ENCODE measurements at places on chromosomes 2 and 18.

- no peak for DNase-seq
Measured at GRCh38 chr18:10153924-10154752, 240.3 kb downstream of the VAPA start.

DNA sequence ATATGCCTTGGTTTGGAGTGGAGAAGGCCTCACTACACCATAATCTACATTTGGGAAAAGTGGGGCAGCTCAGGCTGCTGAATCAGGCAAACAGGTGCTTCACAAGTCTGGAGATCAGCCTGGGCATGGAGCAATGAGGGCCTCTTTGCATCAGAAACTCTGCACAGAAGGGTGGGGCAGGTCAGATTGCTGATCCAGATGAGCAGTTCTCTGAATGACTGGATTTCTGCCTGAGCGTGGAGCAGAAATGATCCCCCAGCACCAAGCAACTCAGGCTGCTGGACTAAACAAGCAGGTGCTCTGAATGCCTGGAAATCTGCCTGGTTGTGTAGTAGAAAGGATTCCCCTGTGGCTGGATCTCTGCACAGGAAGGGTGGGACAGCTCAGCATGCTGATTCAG is 605.3 kb upstream of the ZNF804A start:
- DNase-seq: peak; percentile 23

DNA sequence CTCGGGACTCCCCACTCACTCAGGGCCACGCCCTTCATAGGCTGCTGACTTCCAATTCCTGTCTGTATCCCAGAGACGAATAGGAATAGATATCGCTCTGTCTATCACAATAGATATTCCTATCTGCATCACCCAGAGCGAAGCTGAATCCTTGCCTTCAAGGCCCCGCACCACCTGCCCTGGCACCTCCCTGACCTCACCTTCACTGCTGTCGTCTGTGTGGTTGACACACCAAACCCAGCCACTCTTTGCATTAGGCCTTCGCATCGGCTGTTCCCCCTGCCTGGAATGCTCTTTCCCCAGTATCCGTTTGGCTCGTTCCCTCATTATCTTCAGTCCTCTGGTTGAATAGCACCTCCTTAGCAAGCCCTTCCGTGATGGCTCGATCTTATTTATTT is 43.5 kb downstream of the ATOH8 start:
- DNase-seq: no peak

DNA sequence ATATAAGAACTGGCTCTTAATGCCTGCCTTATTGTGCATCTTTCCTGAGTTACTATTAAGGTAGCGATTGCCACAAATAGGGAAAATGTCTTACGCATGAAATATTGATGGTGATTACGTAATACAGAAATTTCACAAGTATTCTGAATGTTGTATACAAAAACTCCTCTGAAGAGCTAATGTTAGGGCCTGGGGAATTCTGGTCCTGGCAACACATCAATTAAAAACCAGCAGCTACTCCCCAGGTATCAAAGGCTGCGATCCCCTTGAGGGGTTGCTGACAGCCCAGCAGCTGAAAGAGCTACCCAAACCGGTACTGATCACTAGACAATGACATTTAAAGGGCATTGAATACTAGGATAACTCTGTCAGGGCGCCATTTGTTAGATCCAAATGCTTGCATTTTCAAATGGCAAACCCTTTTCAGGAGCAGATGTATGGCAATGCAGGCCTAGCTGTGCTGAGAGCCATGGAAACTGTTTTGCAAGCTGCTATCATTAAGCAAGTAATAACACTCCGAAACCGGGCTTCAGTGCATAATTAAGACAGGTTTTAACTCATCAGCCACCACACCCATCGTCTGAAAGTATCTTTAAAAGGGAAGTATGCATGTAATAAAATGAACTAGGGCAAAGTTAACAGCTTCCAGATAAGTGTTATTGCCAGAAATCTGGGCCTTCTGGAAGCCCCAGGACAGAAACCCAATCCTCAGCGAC is 78.4 kb downstream of the CLHC1 start:
- no peak for DNase-seq

- DNase-seq: no peak
Measured at GRCh38 chr2:49026706-49027105, 127.6 kb downstream of the FSHR start.

DNA sequence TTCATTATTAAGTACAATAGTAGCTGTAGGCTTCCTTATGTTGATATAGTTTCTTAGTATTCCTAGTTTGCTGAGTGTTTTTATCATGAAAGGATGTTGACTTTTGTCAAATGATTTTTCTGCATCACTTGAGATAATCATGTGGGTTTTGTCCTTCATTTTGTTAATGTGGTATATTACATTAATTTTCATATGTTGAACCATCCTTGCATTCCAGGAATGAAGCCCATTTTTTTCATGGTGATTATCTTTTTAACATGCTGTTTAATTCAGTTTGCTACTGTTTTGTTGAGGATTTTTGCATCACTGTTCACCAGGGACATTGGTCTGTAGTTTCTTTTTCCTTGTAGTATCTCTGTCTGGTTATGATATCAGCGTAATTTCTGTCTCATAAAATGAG is 82.9 kb upstream of the CNGA3 start:
- no peak for DNase-seq

GRCh38 chr2:77001895-77002294 is 520.3 kb downstream of the LRRTM4 start:
- DNase-seq: no peak

GRCh38 chr2:171167352-171167997 is 6.8 kb upstream of the TLK1 start:
- no peak for DNase-seq

DNA sequence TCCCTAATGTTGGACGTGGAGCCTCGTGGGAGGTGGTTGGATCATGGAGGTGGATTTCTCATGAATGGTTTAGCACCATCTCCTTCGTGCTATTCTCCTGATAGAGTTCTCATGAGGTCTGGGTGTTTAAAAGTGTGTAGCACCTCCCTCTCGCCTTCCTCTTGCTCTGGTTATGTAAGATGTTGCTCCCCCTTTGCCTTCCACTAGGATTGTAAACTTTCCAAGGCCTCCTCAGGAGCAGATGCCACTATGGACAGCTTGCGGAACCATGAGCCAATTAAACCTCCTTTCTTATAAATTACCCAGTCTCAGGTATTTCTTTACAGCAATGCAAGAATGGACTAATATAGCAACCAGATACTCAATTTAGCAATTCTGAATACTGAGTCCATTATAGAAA is 82.4 kb upstream of the PELI1 start:
- peak; percentile 37 for DNase-seq

DNA sequence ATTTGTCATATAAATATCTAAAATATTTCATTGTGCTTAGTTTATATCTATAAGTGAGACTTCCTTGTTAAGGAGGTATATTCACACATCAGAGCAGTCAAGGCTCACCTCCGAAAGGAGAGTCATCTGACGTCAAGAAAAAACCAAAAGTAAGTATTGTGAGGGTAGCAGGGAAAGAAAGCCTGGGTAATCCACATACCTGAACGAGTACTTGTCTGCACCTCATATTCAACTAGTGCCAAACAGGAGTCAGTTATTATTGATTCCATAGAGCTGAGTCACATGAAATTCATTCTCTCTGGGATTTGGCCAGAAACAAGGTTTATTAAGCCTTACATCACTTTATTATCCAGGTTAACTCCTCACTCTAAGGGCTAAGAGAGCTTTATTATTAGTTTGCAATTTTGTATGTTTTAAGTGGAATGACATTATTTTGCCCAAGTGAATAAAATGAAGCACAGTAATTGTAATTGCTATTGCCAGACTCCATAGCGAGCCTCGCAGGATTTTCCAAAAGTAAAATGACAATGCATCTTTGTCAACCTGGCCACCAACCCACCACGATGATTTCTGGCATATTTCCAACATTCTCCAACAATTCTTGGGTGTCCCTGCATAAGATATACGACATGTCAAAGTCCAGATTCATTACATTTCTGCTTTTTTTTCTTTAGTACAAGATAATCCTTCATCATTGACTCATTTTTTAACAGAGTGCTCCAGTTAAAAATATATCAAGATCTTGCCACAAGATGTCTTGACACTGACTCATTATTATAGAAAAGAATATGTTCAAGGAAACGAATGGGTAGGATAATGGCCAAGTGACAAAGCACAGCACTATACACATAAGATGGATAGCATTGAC is 1210.4 kb upstream of the ACVR2A start:
- no peak for DNase-seq

- no peak for DNase-seq
Measured at GRCh38 chr2:223989206-223989855, 32.1 kb downstream of the MRPL44 start.

GRCh38 chr2:149490296-149490695 is 97.3 kb downstream of the MMADHC start:
- no peak for DNase-seq

DNA sequence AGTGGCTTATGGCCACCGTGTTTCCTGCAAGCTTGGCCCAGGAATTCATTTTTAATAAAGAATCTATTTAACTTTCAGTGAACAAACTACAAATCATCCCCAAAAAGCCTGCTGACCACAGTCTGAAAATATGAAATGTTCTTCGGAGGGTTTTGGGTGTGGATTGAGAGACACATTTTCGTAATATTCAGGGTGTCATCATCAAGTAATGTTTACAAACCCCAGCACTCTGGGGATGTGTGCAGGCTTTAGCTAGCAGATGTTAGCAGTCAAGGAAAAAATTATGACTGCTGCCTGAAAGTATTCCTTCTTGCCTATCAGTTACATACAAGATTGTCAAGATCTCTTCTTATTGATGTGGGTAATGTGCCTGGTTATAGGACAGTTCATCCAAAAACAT is 143.9 kb upstream of the FN1 start:
- no peak for DNase-seq

- DNase-seq: no peak
Measured at GRCh38 chr2:64485331-64485730, 31.4 kb downstream of the LGALSL start.

DNA sequence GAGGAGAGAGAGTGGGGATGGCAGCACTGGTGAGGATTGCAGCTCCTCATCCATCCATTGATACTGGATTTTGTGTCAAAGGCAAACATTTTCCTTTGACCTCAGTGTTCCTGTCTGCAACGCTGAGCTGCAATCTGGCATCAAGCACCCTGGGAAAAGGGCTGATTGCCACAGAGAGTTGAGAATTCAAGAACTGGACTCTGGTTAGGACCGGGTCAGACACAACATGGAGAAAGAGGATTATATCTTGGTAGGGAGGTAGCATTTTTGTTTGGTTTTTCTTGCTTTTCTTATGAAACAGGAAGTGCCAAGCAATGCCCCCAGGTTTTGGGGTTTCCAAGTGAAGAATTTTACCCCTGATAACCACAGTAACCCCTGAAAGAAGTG is 81.9 kb upstream of the PKDCC start:
- no peak for DNase-seq

DNA sequence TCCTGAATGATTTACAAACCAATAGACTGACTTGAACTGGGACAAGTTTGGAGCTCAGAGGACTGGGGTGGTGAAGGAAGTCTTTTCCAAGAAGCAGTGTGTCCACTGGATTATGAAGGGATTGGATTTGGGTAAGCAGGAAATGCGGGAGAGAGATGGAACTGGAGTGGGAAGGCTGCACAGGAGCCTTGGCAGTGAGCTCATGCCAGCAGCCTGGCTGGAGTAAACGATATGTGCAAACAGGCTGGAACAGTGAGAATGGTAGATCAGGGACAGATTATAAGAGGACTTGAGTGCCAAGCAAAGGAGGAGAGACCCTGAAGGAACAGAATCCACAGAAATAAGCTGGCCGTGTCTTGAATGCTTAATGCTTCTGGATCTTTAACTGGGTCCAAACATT is 121.9 kb upstream of the GATA6 start:
- no peak for DNase-seq

GRCh38 chr2:235931676-235932075 is 236.5 kb downstream of the GBX2 start:
- DNase-seq: no peak

DNA sequence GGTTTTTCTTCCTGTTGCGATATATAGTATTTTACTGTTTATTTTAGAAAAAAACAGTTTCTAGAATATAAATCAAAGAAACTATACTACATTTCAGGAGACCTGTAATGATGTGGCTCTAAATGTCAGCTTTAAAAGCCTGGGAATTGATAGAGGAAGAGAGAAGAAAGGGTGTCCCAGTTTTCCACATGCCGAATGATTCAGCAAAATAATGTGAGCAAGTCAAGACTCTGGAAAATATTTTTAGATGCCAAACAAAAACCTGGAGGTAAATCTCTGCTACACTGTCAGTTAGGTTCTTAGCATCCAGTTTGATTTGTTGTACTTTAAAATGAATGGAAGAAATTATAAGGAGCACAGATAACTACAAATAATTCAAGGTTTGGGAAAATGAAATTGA is 67.1 kb upstream of the DSG1 start:
- DNase-seq: no peak

GRCh38 chr2:205198140-205198525 is 484.2 kb upstream of the NRP2 start:
- DNase-seq: peak; percentile 33

DNA sequence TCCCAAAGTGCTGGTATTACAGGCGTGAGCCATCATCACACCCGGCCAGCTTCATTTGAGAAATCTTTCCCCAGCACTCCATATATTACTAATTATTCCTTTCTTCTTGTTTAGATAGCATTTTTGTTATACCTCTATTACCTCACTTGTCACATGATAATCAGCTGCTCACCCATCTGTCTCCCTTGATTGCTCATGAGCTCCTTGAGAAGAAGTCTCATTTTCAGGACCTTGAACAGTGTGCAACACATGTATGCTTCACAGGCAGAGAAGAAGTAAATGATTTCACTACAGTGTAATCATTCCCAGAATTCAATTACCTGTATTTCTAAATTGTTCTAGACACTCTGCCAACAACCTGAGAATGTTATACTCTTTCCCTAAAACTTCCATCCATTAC is 6.2 kb downstream of the PAIP2B start:
- no peak for DNase-seq

GRCh38 chr2:157439824-157440186 is 4.1 kb downstream of the CYTIP start:
- DNase-seq: no peak
